ENCODE measurements at places on chromosomes 5 and 9. TPM values are rescaled to one million over a fixed set of nuclear protein-coding genes. Genes with fewer than 3 reads are reported as not detected.
A peak's percentile ranks its signal among the peaks of the same experiment; 100 is the strongest.

DNA sequence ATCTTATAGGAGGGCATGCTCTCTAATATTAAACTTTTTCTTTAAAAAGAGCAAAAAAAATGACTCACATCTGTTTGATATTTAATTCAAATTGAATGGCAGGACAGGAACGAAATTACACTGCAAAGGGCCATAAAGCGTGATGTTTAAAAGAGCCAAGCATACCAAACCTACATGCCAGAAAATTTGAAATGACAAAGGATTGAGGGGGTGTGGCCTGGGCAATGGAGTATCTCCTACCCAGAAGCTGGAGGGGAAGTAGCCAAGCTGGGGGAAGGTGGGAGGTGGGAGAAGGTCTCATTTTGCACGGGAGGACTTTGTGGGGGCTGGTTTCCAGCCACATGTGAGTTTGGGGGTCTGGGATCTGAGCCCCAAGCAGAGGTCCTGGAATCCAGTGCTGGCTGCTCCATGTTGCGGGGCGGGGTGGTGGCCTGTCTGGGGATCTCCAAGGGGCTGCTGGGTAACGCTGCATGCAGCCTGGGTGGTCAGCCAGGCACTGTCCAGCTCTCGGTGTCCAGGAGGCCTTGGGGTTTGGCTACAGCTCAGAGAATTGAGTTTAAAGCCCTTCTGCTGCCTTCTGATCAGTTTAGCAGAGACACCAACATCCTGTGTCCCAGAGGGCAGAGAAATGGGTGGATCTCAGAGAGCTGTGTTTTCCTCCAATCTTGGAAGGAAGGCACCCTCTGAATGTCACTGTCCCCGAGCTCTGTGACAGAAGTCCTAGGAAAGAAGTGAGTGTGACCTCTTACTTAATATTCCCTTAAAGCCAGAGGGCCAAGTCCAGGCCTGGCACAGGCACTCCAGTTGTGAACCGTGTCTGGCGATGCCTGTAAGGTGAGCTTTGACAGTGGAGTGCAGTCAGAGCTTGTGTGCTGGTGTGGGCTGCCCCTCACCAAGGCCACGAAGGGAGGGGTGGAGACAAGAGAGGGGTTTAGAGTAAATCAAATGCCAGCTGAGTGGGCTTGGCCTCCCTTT, 7.6 kb downstream of the DCANP1 start:
- peaks cover 35% of the 10 kb centered on the region for H3K4me1 ChIP-seq
- no peak overlapping the region for H3K27ac ChIP-seq
- DNase-seq, result no peak
- no peak overlapping the region for H3K4me3 ChIP-seq
- H3K27me3 ChIP-seq, result no peaks in the 10 kb centered on the region
- no peaks in the 10 kb centered on the region for H3K36me3 ChIP-seq

- no peaks in the 10 kb centered on the region for H3K27me3 ChIP-seq
- peak overlapping the region; percentile 69 for H3K27ac ChIP-seq
- peaks cover 50% of the 10 kb centered on the region for H3K36me3 ChIP-seq
- H3K4me1 ChIP-seq, result peaks cover 24% of the 10 kb centered on the region
- peak; percentile 94 for DNase-seq
Observed at GRCh38 chr9:137095664-137096517, 9.1 kb downstream of the MAN1B1 start.

DNA sequence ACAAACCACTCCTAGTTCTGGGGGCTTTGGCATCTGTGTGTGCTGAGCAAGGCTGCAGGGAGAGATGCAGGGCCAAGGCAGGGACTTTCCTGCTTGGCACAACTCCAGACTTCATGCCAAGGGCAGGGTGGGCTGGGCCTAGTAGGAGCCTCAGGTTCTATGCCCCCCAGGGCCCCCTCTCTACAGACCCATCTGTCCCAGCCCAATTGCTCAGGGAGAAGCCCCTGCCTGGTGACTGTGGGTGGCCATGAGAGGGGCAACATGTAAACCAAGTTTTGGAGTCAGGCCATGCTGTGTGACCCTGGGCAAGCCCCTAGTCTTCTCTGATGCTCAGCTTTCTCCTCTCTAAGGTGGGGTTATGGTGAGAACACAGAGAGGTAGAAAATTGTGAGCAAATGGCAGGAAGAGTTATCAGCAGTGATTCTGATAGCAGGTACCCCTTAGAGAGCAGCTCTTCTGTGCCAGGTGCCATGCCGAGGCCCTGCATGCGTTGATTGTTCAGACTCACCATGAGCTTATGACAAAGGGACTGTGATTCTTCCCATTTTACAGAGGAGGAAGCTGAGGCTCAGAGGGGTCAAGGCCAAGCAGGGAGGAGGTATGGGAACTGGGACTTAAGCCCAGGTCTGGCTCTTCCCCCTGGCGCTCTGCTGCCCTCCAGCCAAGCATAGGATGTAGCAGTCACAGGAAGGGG, 5.2 kb downstream of the OLFML2A start:
- no peak for DNase-seq
- no peak overlapping the region for H3K4me3 ChIP-seq
- H3K27ac ChIP-seq, result no peak overlapping the region
- no peaks in the 10 kb centered on the region for H3K27me3 ChIP-seq
- H3K4me1 ChIP-seq, result peaks cover 3% of the 10 kb centered on the region
- H3K36me3 ChIP-seq, result no peaks in the 10 kb centered on the region

DNA sequence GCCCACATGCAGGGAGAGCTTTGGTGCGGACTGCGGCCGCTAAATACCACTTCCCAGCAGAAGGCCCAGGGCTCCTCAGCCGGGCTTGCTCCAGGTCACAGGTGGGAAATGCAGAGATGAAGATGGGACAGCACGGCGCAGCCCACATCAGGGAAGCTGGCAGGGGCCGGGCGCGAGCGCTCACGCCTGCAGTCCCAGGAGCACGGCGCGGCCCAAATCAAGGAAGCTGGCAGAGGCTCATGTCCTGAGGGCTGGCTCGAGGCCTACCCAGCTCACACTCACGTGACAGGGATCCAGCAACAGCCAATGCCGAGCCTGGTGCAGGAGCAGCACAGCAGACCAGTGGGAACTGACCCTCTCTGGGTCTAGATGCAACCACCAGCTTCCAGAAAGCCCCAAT, 16.3 kb downstream of the LPCAT1 start:
- no peaks in the 10 kb centered on the region for H3K27me3 ChIP-seq
- no peak overlapping the region for H3K4me3 ChIP-seq
- H3K27ac ChIP-seq, result no peak overlapping the region
- H3K36me3 ChIP-seq, result peaks cover 36% of the 10 kb centered on the region

DNA sequence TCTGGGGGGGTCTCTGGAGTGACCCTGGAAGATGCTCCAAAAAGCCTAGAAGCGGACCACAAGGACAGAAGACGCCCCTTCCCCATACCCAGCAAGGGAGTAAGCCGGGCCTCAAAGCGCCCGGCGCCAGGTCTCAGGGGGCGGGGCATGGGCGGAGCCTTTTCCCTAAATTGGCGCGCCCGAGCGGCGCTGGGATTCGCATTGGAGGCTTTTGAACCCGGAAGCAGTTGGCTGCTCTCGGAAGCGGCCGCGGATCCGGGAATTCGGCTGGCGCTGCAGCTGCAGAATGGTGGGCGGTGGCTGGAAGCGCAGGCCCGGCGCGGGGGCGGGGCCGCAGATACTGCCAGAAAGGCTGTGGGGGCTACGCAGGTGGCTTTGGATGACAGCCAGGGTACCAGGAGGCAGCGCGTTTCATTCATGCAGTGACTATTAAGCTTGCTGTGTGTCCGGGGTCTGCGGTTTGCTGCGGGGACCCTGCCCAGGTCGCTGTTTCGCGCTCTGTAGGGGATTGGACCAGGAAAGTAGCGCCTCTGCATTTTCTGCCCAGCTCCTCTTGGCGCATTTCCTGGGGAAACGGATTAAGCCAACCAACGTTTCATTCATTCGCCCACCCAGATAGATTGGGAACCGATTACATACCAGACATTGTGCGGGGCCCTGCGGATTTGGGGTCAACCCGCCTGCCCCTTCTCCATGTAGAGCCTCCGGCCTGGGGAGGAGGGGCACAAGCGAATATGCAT, 83.0 kb upstream of the FREM1 start:
- peak overlapping the region; percentile 33 for H3K4me3 ChIP-seq
- no peak overlapping the region for H3K27ac ChIP-seq
- H3K27me3 ChIP-seq, result peaks cover 8% of the 10 kb centered on the region
- peaks cover 11% of the 10 kb centered on the region for H3K4me1 ChIP-seq
- DNase-seq, result peak; percentile 51

- no peak overlapping the region for H3K4me3 ChIP-seq
- H3K4me1 ChIP-seq, result no peaks in the 10 kb centered on the region
- no peak for DNase-seq
- H3K27ac ChIP-seq, result no peak overlapping the region
Observed at GRCh38 chr9:1890816-1891215, 124.3 kb upstream of the SMARCA2 start.

GRCh38 chr5:59351076-59351794, 542.3 kb downstream of the PDE4D start:
- H3K27ac ChIP-seq, result no peak overlapping the region
- H3K4me3 ChIP-seq, result no peak overlapping the region
- no peak for DNase-seq
- H3K36me3 ChIP-seq, result no peaks in the 10 kb centered on the region
- peaks cover 3% of the 10 kb centered on the region for H3K4me1 ChIP-seq

DNA sequence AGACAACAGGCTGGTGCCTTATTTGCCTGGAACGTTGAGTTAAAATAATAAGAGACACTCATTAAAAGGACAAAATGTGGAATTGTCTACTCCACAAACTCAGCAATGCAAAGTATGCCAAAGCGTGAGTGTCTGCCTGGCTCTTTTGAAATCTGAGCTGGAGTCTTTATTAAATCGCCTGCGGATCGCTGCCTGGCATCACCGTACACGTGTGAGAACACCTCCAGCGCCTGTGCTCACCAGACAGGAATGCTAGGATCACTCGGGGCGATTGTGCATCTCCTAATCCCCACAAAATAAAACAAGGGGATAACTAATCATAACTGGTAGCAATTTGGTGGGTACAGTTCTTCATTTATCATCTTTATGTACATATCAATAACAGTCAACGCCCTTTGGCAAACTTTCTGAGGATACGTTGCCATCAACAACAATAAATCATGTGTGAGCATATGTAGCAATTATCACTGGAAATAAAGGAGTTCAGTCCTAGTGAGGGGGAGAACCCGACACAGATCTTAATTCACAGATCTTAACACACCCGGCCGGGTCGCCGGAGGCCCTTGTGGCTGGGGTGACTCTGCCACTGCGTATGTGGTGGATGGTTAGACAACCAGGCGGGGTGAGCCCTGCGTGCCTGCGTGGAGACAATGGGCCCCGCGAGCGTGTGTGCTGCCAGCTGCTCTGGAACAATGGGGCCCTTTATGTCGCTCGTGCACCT, 284.9 kb upstream of the IRX1 start:
- no peak overlapping the region for H3K27ac ChIP-seq
- H3K4me1 ChIP-seq, result no peaks in the 10 kb centered on the region
- no peaks in the 10 kb centered on the region for H3K36me3 ChIP-seq
- H3K27me3 ChIP-seq, result no peaks in the 10 kb centered on the region

DNA sequence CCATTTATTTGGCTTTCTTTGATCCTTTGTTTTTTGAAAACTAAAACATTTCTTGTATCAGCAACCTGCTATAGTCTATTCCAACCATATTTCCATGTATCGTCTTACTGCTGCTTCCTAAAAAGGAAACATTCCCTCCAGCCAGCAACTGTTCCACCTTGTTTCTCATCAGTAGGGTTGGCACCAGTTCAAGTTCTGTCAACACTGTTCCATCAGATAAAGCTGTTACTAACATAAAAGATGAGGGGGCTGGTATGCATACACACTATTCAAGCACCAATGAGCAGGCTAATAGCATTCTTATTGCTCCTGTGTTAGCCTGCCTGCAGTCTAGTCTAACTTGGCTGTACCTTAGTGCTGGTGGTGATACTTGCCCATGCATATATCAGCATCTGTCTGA, 178.3 kb downstream of the CWC27 start:
- H3K36me3 ChIP-seq, result no peaks in the 10 kb centered on the region
- DNase-seq, result no peak
- H3K27ac ChIP-seq, result no peak overlapping the region
- H3K4me3 ChIP-seq, result no peak overlapping the region
- H3K27me3 ChIP-seq, result no peaks in the 10 kb centered on the region
- no peaks in the 10 kb centered on the region for H3K4me1 ChIP-seq

- H3K4me3 ChIP-seq, result no peak overlapping the region
- no peaks in the 10 kb centered on the region for H3K27me3 ChIP-seq
- no peaks in the 10 kb centered on the region for H3K4me1 ChIP-seq
- DNase-seq, result no peak
- no peak overlapping the region for H3K27ac ChIP-seq
Observed at GRCh38 chr5:112907166-112907631, 14.8 kb downstream of the REEP5 start.

The ITGA2 gene
- total RNA-seq, result 0.11 TPM

The CTXN3 gene
- total RNA-seq, result not detected

The ZNF484 gene
- total RNA-seq, result 16.2 TPM
